ENCODE measurements at places on chromosomes 3 and 15. TPM values are rescaled to one million over a fixed set of nuclear protein-coding genes. Genes with fewer than 3 reads are reported as not detected.

- H3K27me3 ChIP-seq, result peaks cover 2% of the 10 kb centered on the region
- no peak overlapping the region for H3K4me3 ChIP-seq
Observed at GRCh38 chr3:160486459-160486869, 36.9 kb upstream of the TRIM59 start.

DNA sequence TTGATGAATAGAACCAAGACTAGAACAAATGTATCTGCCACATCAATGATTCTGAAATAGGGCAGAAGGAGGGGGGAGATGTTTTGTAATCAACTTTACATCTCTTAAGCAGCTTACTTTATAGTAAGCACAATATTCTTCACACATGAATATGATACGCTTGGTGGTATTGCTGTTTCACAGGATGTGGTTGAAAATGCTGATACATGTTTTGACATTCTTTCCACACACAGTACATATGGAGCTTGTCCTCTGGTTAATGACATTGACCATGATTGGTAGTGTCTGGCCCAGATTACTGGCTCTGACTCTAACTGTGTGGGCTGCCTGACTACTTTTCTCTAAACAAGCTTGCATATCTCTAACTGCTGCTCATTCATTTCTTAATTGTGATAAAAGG lies 168.9 kb downstream of the KLHL25 start:
- peak overlapping the region; percentile 42 for H3K4me3 ChIP-seq
- no peaks in the 10 kb centered on the region for H3K27me3 ChIP-seq
- DNase-seq, result no peak
- H3K27ac ChIP-seq, result peak overlapping the region; percentile 91

GRCh38 chr3:66889750-66890494 lies 108.2 kb upstream of the KBTBD8 start:
- no peaks in the 10 kb centered on the region for H3K27me3 ChIP-seq
- no peaks in the 10 kb centered on the region for H3K36me3 ChIP-seq
- H3K4me3 ChIP-seq, result no peak overlapping the region

DNA sequence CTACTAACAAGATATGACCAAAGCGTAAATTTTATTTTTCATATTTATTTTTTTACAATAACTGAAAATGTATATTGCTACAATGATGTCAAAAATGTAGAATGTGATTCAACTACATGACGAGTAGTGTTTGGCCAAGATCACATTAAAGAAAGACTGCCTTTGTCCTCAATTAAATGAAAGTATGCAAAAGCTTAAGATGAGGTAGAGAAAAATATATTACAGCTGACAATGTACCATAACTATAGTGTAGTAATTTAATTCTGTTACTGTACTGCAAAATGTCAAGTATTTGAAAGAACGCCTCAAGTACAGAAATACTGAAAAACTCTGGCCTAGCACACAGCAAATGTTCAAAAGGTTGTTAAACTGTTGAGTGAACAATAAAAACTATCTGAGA lies 9.7 kb downstream of the PRICKLE2 start:
- no peak overlapping the region for H3K27ac ChIP-seq
- no peaks in the 10 kb centered on the region for H3K4me1 ChIP-seq
- H3K4me3 ChIP-seq, result no peak overlapping the region
- H3K27me3 ChIP-seq, result peaks cover 5% of the 10 kb centered on the region
- no peaks in the 10 kb centered on the region for H3K36me3 ChIP-seq

DNA sequence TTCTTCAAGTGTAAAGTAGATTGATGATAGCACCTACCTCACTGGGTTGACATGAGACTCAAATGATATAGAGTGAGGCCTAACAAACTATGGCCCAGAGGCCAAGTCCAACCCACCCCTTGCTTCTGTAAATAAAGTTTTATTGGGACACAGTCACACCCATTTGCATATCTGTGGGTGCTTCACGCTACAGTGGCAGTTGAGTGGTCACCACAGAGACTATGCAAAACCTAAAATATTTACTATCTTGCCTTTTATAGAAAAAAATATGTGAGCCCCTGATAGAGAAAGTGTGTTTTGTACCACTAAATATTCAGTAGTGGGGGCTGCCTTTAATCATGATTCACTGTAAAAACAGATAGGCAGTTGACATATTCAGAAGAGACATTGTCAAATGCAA lies 38.0 kb downstream of the ACAN start:
- no peaks in the 10 kb centered on the region for H3K27me3 ChIP-seq
- no peak for DNase-seq
- no peaks in the 10 kb centered on the region for H3K36me3 ChIP-seq
- H3K27ac ChIP-seq, result no peak overlapping the region

DNA sequence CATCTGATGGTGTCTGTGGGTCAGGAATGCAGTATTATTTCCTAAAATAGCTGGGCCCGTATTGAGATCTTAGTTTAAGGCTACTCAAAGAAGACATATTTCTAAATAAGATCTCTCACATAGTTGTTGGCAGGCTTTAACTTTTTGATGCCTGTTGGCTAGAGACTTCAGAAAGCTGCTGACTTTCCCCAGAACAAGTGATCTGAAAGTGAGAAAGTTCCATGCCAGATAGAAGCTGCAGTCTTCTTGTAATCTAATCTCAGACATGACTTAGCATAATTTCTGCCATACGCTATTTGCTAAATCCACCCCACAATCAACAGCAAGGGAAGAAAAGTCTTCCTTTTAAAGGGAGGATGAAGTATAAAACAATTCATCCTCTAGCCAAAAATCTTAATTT lies 867.1 kb downstream of the IGSF11 start:
- H3K4me3 ChIP-seq, result no peak overlapping the region
- no peaks in the 10 kb centered on the region for H3K27me3 ChIP-seq
- no peaks in the 10 kb centered on the region for H3K4me1 ChIP-seq
- no peak for DNase-seq

DNA sequence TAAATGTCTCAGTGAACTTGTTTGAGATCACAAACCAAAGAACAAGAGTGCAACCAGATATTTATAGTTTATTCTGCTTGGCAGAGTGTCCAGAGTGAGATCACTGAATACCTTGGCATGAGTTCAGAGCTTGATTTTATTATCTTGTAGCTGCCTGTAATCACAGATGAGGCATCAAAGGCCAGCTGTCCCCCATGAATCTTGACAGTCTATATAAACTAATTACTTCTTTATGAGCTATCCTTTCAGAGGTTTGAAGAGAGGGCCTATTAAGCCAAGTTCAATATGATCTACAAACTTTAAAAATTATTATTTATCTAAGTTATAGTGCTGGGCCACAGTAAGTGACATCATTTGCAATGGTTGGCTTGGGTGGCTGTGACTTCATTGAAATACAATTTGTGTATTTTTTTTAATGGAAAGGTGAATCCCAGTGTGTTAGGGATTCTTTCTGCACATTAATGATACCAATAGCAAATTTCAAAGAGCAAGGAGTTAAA lies 251.5 kb downstream of the CLSTN2 start:
- no peak overlapping the region for H3K4me3 ChIP-seq
- H3K27ac ChIP-seq, result no peak overlapping the region
- H3K4me1 ChIP-seq, result no peaks in the 10 kb centered on the region
- no peak for DNase-seq
- H3K27me3 ChIP-seq, result no peaks in the 10 kb centered on the region
- H3K36me3 ChIP-seq, result no peaks in the 10 kb centered on the region

DNA sequence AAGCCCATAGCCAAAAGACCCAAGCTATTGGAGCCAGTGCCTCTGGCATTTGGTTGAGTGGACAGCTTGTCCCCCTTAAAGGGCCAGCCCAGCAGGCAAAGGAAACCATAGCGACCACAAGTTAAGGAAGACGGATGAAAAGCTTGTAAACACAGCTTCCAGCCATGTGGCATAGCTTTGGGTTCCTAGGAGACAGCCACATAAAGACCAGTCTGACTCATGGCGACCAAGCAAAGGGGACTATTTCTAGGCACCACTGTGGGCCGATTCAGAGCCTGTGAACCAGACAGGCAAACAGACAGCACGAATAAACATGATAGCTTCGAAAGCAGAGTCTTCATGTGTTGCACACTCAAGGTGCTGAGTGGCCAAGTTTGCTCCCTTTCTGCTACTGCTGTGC lies 30.5 kb upstream of the SRGAP3 start:
- DNase-seq, result no peak
- no peaks in the 10 kb centered on the region for H3K4me1 ChIP-seq
- H3K27ac ChIP-seq, result no peak overlapping the region
- H3K36me3 ChIP-seq, result no peaks in the 10 kb centered on the region
- H3K4me3 ChIP-seq, result no peak overlapping the region
- no peaks in the 10 kb centered on the region for H3K27me3 ChIP-seq

DNA sequence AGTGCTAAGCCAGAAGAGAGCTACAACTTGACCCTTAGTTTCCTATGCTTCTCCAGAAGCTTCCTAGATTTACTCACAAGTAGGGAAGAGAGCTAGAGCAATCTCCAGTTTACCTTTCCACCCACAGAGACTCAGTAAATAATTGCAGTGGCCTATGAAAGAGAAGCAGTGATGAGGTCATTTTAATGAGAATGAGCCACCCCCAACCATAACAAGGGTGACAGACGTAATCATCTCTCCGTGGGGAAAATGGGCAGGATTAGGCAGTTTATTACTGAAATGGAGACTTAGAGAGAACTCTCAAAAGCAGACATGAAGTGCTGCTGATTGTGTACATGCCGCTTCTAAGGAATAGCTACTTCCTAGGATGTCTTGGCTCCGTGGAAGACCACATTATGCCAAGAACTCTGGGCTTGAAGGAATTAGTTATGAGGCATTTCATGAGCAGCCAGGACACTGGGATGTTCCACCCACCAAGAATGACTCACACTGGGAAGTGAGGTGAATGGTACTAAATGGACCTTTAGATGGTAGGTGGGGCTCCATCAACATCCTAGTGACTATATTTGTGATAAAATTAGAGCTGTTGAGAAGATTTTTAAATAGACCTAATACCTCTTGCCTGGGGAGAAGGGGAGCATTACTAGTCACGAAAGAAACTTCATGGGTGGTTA lies 160.9 kb downstream of the EDEM1 start:
- no peaks in the 10 kb centered on the region for H3K36me3 ChIP-seq
- H3K4me1 ChIP-seq, result no peaks in the 10 kb centered on the region
- H3K27ac ChIP-seq, result no peak overlapping the region
- no peak overlapping the region for H3K4me3 ChIP-seq

GRCh38 chr15:97995881-97996603 lies 35.5 kb downstream of the ARRDC4 start:
- peaks cover 11% of the 10 kb centered on the region for H3K4me1 ChIP-seq
- no peak overlapping the region for H3K4me3 ChIP-seq
- no peak for DNase-seq
- H3K27ac ChIP-seq, result no peak overlapping the region
- no peaks in the 10 kb centered on the region for H3K36me3 ChIP-seq

DNA sequence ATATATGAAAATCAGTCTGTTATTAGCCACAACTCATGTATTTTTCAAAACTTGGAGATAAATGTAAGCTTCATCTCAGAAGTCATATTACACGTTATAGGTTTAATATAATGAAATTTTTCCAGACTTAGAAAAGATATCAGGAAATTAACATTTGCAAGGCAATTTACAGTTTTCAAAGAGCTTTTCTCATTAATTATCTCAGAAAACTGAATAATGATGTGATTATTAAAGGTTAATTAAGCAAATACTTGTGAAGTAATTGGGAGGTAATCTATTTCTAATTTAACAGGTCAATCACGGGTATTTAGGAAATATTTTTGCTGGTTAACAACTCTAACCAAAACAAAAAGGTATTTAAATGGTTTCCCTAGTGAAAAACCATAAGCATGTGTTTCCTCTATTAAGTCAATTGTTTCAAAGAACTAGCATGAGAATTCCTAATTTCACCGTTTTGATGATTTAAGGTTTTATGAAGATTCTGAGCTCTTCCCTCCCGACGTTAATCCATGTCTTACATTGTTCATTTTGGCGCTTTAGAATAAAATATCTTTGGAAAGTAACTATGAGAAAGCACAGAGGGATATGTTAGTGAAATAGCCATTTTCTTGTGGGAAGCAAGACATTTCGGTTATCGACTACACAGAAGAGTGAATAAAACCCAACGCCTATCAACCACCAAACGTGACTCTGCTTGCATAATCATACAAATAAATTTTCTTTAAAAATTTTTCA lies 1.5 kb upstream of the NEO1 start:
- H3K36me3 ChIP-seq, result no peaks in the 10 kb centered on the region
- no peak for DNase-seq
- H3K27me3 ChIP-seq, result peaks cover 39% of the 10 kb centered on the region
- H3K4me1 ChIP-seq, result peaks cover 11% of the 10 kb centered on the region
- peak overlapping the region; percentile 68 for H3K4me3 ChIP-seq

GRCh38 chr3:43583481-43583880 lies 38.3 kb downstream of the ANO10 start:
- no peaks in the 10 kb centered on the region for H3K27me3 ChIP-seq
- no peaks in the 10 kb centered on the region for H3K36me3 ChIP-seq
- H3K27ac ChIP-seq, result no peak overlapping the region
- H3K4me1 ChIP-seq, result peaks cover 10% of the 10 kb centered on the region
- H3K4me3 ChIP-seq, result no peak overlapping the region
- DNase-seq, result no peak

GRCh38 chr3:87797872-87798566 lies 260.8 kb downstream of the CGGBP1 start:
- H3K4me3 ChIP-seq, result no peak overlapping the region
- H3K4me1 ChIP-seq, result peaks cover 14% of the 10 kb centered on the region
- DNase-seq, result no peak
- H3K27ac ChIP-seq, result no peak overlapping the region

DNA sequence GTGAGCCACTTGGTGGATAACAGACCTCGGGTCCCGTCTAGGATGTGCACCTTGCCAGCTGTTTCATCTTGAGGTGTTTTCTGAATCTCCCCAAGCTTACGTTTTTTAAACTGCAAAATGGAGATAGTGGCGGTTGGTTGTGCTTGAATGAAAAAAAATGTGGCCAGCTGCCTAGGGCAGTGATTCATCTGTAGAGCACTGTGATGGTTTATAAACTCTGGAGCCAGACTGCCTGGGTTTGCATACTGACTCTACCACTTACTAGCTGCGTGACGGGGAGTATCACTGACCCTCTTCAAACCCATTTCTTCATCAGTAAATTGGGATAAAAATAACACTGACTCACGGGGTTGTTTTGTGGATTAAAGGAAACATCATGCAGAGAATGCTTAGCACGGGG lies 159.1 kb downstream of the CHL1 start:
- DNase-seq, result no peak
- no peak overlapping the region for H3K27ac ChIP-seq
- H3K27me3 ChIP-seq, result no peaks in the 10 kb centered on the region
- no peak overlapping the region for H3K4me3 ChIP-seq

DNA sequence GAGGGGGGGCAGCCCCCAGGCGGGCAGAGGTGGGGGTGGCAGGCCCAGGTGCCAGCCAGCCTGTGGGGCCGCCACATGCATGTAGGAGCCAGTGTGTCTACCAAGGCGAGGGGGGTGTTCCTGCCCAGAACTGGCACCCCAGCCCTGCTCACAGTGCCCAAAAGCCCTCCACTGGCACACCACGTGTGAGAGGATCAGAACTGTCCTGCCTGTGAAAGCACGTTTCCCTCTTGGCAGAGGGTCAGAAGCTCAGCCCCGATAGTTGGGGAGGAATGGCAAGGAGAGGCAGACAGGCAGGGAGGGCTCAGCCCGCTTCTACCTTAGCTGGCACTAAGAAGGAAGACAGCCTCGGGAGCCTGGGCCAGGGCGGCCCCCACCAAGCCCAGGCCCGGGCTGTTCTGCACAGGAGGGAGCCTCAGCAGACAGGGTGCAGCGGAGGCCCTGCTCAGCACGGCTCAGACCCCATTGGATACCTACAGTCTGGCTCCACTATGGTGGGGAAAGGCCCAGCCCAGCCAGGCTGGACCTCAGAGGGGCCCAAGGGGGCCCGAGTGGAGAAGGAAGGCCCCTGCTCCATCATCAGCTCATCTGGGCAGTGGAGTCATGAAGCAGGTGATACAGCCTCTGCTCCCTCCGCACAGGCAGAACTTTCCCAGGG lies 84.8 kb upstream of the LINGO1 start:
- no peak overlapping the region for H3K4me3 ChIP-seq
- no peak overlapping the region for H3K27ac ChIP-seq
- peaks cover 6% of the 10 kb centered on the region for H3K27me3 ChIP-seq

The BDH1 gene
- 140 TPM for total RNA-seq

The TTC21A gene
- 0.55 TPM for total RNA-seq

The LTK gene
- 0.25 TPM for total RNA-seq

The POC1A gene
- 20.4 TPM for total RNA-seq

The MNS1 gene
- 0.14 TPM for total RNA-seq

The PCOLCE2 gene
- total RNA-seq, result not detected

All from activated T-helper 2 cell treated with anti-CD3 and anti-CD28 coated beads, Interferon-gamma antibody, Interleukin-2, Interleukin-4, amounts not matched to agents 10 μg/mL and 5 μg/mL and 100 μg/mL, durations not matched to agents 14 hours and 24 hours and 36 hours (primary cell).